Daoy (cell line): ENCODE measurements at places on chromosomes 7 and 10. TPM values are rescaled to one million over a fixed set of nuclear protein-coding genes. Genes with fewer than 3 reads are reported as not detected.
A peak's percentile ranks its signal among the peaks of the same experiment; 100 is the strongest.

Gene NAT16
- total RNA-seq = not detected in 2 replicates

Gene SEMA3A
- total RNA-seq = 14.2 and 14.3 TPM in 2 replicates

Gene VIPR2
- total RNA-seq = 0.74 and 1.4 TPM in 2 replicates

Gene SHH
- 0.60 and 0.86 TPM in 2 replicates for total RNA-seq

Gene CFAP46
- 3.9 and 4.4 TPM in 2 replicates for total RNA-seq

Gene PRRT4
- total RNA-seq = not detected in 2 replicates

Gene PKD1L1
- 0.17 and 0.18 TPM in 2 replicates for total RNA-seq

Gene TMEM270
- 0.69 and 1.5 TPM in 2 replicates for total RNA-seq

- no peak for DNase-seq
These were observed 550.6 kb downstream of the GLRX3 start for GRCh38 chr10:130686689-130687300.

GRCh38 chr7:130479716-130480400 lies 12.0 kb upstream of the MEST start:
- DNase-seq = no peak

- no peak for DNase-seq
These were observed 23.8 kb downstream of the DIP2C start for GRCh38 chr10:665579-666091.

DNA sequence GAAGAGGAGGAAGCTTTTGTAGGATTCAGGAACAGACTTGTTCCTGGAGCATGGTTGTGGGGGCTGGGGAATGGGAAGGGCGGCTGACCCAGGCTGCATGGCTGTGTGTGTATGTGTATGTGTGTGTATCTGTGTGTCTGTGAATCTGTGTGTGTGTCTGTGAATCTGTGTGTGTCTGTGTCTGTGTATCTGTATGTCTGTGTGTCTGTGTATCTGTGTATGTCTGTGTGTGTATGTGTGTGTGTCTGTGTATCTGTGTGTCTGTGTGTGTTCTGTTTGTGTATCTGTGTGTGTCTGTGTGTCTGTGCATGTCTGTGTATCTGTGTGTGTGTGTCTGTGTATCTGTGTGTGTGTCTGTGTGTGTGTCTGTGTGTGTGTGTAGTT lies 6.6 kb upstream of the STX1A start:
- DNase-seq = no peak

GRCh38 chr7:134016223-134016941 lies 110.8 kb upstream of the LRGUK start:
- peak; percentile 43 for DNase-seq
